ENCODE measurements at places on chromosomes 7 and 10.
A peak's percentile ranks its signal among the peaks of the same experiment; 100 is the strongest.

DNA sequence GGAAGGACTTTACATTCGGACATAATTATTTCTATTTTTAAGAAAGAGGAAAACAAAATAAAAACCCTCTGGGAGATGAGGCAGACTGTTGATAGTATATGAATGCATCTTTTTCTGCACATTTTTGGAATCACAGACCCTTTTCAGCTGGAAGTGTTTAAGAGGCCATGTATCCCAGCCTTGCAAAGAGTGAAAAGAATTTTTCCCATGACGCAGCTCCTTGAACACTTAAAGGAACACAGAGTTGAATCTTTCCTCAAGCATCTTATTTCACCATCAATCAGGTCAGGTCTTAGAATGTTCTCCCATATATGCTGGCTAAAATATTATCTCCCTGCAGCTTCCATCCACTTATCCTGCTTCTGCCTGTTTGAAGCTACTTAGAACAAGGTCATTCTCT is 45.9 kb upstream of the PAPSS2 start:
- DNase-seq = no peak

- DNase-seq = peak; percentile 46
Observed at GRCh38 chr10:19730167-19730906, 85.9 kb upstream of the PLXDC2 start.

DNA sequence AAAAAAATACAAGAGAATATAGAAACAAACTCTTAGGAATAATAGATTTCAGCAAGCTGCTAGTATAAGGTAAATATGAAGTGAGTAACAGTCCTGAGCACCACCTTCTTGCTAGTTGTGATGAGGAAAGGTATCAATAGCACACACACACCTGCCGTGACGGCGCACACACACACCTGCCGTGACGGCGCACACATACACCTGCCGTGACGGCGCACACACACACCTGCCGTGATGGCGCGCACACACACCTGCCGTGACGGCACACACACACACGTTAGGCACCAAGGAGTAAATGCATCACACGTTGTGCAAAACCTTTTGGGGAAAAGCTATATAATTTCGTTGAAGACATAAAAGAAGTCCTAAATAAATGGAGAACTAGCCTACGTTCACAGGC is 4.7 kb upstream of the JAKMIP3 start:
- no peak for DNase-seq

GRCh38 chr7:155567646-155568332 is 21.4 kb upstream of the CNPY1 start:
- DNase-seq = no peak

DNA sequence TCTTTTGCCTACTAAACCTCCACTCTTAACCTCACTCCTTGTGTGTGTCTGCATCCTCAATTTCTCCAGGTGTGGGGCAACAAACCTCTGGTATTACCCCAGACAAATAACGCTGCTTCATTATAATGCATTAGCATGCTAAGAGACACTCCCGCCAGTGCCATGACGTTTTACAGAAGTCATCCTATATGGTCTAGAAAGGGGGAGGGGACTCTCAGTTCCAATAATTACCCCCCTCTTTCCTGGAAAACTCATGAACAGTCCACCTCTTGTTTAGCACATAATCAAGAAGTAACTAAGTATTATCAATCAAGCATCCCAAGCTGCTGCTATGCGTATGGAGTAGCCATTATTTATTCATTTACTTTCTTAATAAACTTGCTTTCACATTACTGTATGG is 364.5 kb downstream of the TYW1 start:
- DNase-seq = no peak

DNA sequence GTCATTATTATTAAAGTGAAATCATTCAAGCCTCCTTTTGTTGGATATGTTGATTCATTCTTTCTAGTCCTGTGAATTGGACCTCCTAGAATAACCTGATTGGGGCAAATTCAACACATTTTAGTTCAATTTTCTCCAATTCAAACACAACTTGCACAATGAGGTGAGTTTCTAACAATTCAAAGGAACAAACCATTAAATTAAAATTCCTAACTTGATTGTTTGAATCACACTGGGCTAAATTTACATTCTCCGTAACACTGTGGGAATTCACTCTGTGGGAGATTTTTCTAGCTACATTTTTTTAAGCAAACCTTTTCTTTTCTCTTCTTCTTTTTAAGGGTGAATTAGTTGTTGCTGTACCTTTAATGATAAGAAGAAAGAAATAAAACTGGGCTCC is 68.3 kb upstream of the CABCOCO1 start:
- DNase-seq = no peak

- no peak for DNase-seq
Observed at GRCh38 chr10:10353326-10353868, 664.3 kb upstream of the CELF2 start.

GRCh38 chr10:126223512-126224067 is 164.7 kb downstream of the ADAM12 start:
- DNase-seq = no peak

GRCh38 chr7:74417419-74417971 is 36.2 kb upstream of the GTF2IRD1 start:
- peak; percentile 73 for DNase-seq

GRCh38 chr10:98655492-98655891 is 208.8 kb upstream of the HPS1 start:
- DNase-seq = no peak

DNA sequence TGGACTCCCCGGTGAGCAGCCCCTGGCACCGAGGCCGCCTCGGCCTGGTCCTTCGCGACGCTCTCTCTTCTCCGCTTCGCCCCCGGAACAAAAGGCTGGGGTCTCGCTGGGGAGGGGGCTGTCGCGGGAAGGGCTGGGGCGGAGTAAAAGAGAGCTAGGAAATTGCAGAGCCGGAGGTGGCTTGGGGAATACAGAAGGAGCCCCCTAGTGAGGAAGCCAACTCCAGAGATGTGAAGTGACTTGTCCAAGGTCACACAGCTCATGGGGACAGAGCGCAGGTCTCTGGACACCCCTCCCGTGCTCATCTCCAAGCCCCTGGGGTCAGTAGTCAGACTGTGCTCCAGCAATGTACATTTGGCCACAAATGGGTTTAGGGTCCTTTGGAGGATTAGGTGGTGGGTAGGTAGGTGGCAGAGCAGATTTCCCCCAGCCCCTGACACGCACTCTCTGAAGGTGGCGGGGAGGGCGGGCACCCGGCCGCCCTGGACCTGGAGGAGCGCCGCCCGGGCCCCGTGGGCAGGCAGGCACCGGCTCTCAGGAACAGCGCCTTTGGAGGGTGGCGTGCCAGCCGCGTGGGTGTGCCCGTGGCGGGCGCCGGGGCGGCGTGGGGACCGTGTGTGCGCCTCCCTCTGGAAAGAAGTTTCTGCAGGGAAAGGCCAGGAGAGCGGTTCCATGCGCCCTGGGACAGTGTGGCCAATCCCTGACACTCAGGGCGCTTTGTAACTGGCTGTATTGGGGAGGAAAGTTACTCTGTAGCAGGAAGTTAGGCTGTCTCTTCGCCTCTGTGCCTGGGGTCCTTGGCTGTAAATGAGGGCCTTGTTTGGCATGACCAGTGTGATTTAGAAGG is 910 bp downstream of the WIPF3 start:
- DNase-seq = no peak

DNA sequence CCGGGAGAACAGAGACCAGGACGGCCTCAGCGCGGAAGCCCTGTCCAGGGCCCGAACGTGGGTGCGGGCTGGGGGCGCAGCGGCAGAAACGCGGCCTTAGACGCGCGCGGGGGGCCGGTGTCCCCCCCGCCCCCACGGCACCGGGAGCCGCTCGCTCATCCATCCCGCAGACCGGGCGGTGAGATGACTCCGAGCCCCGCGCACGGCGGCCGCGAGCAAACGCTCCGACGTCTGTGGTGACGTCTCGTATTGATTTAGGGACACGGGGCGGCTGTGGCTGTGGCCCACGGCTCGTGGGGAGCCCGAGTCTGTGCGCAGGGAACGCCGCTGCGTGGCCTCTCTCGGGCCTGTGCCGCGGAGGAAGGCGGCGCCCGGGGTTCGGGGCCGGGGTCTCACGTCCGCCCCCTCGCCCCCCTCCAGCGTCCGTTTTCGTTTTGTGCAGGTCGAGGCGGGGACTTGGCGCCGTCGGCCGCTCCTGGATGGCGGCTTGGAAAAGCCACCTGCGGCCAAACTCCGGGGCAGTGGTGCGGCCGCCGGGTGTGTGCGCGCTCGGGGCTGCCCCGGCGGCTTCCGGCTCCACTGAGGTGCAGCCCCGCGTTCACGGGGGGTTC is 1.0 kb upstream of the NKX6-2 start:
- no peak for DNase-seq

- DNase-seq = peak; percentile 8
Observed at GRCh38 chr7:139106959-139107358, 2.6 kb downstream of the ZC3HAV1 start.

DNA sequence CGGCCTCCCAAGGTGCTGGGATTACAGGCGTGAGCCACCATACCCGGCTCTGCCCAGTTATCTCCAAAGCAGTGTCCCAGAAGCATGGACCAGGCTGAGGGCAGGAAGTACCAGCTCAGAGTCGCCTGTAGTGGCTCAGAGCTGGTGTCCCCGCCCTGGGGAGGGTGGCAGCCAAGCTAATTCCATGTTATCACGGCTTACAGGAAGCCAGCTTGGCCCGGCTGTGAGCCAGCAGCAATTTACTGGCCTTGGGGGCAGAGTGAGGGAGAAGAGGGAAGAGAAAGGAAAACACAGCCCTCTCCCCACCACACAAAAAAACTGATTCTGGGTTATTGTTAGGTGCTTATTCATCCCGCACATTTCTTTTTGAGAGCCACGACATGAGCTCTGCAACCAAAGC is 88.1 kb downstream of the HIP1 start:
- DNase-seq = no peak

DNA sequence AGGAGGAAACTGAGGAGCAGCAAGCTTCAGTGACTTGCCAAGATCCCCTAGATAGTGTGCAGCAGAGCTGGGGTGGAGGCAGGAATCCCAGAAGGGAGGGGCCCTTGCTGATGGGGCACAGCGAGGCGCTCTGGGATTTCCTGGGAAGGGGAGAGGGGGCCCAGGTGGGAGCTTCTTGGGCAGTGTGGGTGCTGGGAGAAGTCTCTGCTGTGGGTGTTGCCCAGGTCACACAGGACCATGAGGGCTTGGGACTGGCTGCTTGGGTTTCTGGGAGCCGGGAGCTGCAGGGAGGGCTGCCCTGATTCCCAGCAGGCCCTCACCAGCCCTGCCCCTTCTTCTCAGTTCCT is 55.2 kb downstream of the TSPAN15 start:
- no peak for DNase-seq

GRCh38 chr10:43922335-43923280 is 273.9 kb upstream of the ZNF32 start:
- DNase-seq = no peak

DNA sequence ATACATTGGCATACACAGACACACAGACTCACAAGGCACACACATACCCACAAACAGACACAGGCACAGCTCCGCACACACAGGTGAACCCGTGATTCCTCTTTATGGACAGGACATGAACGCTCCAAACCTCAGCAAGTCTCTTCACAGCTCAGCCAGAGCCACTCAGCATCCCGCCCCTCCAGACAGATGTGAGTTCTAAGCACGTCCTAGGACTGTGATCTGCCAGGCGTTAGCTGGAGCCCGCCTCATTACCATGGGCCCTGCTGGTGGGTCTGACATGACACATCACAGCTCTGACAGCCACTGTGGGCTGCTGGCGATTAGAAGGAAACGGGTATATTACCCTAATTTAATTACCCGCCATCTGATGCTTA is 176.7 kb upstream of the PPP2R2D start:
- DNase-seq = no peak

Measured in fibroblast of the aortic adventitia (primary cell).